ENCODE measurements at places on chromosomes 4 and X.

- DNase-seq, result no peak
Measured at GRCh38 chr4:115366390-115366789, 253.0 kb upstream of the NDST4 start.

DNA sequence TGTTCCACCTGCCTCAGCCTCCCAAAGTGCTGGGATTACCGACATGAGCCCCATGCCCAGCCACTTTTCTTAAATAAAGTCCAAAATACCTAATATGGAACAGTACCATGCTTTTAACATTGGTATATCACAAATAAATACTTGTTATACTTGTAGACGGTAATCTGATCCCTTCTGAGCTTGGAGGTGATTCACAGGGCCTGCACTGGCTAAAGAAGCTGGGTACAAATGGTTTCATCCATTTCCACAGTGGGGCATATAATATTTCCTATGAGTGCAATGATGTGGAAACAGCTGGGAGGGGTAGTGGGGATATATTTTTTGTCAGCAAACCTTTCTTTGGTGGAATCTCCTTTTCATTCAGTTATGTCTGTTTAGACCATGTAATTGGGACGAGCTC lies 35.8 kb downstream of the PLK4 start:
- DNase-seq, result no peak

- DNase-seq, result no peak
Measured at GRCh38 chrX:22963196-22963595, 36.6 kb upstream of the DDX53 start.

GRCh38 chrX:46184749-46185148 lies 360.5 kb downstream of the ZNF674 start:
- no peak for DNase-seq

- no peak for DNase-seq
Measured at GRCh38 chr4:108175966-108176365, 7.2 kb upstream of the LEF1 start.

GRCh38 chr4:132592340-132592739 lies 556.8 kb upstream of the PCDH10 start:
- DNase-seq, result no peak

DNA sequence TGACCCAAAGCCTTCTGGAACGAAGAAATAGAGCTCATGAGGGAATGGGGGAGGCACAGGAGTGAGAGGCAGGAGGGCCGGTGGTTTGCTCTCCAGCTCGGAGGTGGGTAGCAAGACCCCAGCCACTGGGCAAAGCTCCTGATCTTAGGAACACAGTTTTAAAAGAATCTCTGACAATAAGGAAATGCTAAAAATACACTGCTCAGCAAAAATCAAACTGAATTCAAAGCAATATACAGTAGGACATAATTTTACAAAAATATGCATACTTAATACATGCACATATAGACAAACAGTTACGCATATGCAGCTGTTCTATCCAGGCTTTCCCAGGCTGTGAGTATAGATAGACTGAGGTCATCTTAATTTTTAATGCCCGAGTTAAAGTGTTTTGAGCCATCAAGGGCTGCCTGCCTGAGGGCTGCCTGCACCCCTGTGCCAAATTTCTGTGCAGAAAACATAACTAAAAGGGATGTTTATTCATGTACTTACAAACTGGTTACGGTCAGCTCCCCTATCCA lies 6.9 kb downstream of the GPR50 start:
- DNase-seq, result no peak

- DNase-seq, result no peak
Measured at GRCh38 chr4:176400816-176401461, 81.2 kb downstream of the SPCS3 start.

DNA sequence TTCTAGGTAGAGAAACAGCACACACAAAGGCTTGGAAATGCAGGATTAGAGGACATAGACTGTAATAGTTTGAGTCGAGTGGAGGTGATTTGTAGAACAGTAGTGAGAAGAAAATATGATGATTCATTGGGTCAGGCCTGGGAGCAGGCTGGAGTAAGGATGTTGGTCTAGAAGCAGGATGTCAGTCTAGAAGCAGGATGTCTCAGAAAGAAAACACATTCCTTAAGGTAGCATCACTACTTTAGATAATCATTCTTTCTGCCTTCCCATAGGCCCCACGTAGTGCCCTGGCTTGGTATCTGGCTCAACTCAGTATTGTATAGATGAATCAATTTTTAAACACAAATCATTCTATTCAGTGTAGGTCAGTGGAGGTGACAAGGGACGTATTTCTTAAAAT lies 11.2 kb upstream of the DACH2 start:
- no peak for DNase-seq

GRCh38 chrX:139831675-139832456 lies 101.0 kb downstream of the ATP11C start:
- no peak for DNase-seq

DNA sequence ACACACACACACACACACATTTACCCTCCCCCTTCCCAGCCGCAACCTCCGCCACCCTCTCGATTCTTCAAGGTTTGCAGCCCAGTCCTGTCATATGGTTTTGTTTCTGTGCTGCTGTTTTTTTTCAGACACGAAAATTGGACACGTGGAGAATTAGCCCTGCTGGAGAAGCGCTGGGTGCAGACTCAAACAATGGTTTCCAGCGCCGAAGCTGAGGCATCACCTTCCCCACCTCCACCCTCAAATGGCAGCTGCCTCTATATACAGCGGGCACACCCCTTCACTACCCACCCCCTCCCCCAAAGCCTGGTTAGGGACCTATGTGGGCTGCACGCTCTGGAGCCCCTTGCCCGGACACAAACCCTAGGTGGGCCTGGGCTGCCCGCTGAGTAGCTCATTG lies 87.9 kb downstream of the BCOR start:
- DNase-seq, result no peak

DNA sequence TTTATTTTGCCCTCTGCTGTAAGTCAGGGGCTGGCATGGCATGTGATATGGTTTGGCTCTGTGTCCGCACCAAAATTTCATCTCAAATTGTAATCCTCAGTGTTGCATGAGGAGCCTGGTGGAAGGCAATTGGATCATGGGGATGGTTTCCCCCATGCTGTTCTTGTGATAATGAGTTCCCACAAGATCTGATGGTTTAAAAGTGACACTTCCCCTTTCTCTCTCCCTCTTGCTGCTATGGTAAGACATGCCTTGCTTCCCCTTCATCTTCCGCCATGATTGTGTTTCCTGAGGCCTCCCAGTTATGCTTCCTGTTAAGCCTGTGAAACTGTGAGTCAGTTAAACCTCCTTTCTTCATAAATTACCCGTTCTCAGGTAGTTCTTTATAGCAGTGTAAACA lies 72.0 kb upstream of the MSX1 start:
- DNase-seq, result peak; percentile 79

DNA sequence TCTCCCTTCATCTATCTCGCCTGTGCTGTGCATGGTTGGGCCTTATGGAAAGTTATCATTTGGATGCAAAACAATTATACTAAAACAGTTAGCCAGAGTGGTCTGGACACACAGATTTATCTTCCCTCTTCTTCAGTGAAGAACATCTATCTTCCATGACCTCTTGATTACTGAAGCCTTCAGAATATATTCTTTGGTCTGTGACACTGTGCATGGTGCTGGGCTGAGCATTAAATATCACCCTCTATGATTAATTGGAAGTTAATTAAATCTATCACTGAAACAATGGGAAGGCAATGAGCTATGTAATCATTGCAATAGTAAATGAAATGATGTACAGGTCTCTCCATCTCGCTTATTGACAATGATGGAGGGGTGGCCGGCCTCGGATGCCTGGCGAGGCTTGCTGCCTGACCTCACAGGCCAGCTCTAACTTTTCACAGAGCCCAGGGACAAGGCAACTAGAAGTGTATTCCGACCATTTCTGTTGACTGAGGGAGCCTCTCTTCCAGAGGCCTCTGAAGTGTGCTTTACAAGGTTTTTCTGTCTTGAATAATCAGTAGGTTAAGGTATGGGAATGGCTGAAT lies 186.6 kb downstream of the NKX6-1 start:
- no peak for DNase-seq

- no peak for DNase-seq
Measured at GRCh38 chr4:3246458-3247398, 2.2 kb upstream of the MSANTD1 start.

- no peak for DNase-seq
Measured at GRCh38 chr4:171221181-171221580, 592.0 kb upstream of the GALNTL6 start.

GRCh38 chr4:26021417-26022345 lies 107.7 kb downstream of the SMIM20 start:
- DNase-seq, result no peak
